HCEC 1CT (cell line): ENCODE measurements at places on chromosomes 3 and 15.
A peak's percentile ranks its signal among the peaks of the same experiment; 100 is the strongest.

DNA sequence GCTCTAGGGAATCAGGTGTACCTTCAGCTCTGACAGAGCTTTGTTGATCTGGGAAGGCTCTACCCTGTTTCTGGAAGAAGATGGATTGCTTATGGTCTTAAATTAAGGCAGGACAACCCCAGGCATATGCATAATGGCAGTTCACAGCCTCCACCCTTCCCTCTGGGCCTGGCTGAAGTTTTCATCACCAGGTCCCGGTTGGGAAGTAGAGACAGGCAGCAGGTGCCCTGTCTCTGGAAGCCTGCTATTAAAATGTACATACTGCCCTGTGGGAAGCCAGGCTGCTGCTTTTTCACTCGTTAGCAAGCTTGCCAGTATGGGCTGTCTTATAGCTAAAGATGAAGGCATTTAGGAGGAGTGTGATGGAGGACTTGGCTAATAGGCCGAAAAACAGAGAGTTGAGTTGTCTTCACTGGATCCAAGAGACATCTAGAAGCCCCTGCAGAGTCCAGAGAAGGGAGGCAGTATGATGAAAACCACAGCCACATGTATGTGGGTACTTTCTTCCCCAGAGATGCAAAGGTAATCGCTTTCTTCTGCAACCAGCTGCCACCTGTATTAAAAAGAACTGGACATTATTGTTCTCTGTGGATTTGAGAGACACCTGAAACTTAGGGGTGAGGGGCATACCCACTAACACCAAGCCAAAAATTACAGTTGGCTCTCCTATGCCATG lies 34.4 kb downstream of the ABHD2 start:
- DNase-seq = no peak

DNA sequence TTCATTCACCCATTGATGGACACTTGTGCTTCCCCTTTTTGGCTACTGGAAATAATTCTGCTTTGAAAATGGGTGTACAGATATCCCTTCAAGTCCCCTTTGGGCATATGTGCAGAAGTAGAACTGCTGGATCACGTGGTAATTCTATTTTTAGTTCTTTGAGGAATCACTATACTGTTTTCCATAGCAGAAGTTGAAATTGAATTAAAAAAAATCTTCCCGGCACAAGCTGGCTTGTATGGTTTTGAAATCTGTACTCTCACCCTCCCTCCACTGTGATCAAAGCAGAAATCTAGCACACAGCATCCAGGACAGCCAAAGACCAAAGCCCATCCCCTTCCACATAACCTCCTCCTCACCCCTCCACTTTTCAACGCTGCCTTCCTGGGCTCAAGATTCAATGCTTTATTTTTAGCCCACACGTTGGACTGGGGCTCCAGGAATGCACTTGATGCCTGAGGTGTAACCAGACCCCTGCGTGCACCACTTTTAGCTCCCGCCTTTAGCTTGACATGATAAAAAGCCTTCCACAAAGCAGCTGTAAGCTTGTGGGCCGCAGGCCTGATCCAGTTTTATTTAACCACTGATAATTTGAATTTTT lies 29.9 kb downstream of the TMEM40 start:
- DNase-seq = no peak

- DNase-seq = no peak
These were observed 683.8 kb downstream of the DIPK2A start for GRCh38 chr3:144655423-144655822.

- no peak for DNase-seq
These were observed 41.1 kb downstream of the LYZL4 start for GRCh38 chr3:42369304-42369703.

DNA sequence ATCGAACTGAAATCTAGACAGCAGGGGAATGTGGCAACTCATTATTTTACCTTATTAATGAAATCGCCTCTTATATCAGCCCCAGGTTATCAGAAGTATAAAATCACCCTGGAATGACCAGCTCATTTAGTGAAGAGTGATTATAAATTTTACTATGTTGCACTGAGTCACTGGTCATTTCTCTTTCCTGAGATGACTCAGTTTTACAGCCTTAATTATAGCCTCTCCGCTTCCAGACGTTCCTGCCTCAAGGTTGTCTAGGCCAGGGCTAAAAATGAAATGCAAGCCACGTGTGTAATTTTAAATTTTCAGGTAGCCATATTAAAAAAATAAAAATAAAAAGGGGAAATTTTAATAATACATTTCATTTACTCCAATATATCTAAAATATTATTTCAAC lies 33.3 kb downstream of the DET1 start:
- DNase-seq = peak; percentile 43

DNA sequence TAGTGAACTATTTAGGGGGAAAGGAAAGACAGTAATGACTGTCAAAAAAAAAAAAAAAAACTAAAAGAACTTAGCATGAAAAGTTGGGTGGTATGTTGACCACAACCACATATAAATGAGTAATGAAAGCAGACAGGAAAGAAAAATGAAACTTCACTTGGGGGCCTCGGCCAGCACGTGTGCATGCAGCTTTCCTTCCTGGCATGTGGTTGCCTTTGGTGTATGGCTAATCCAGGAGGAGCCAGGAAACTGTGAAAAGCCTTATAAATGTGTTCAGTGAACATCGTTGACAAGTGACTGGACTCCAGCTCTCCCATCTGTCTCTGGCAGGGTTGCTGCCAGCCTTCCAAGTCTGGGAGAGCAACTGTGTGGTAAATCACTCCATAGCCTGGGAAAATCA lies 195.1 kb downstream of the DTWD1 start:
- peak; percentile 73 for DNase-seq

DNA sequence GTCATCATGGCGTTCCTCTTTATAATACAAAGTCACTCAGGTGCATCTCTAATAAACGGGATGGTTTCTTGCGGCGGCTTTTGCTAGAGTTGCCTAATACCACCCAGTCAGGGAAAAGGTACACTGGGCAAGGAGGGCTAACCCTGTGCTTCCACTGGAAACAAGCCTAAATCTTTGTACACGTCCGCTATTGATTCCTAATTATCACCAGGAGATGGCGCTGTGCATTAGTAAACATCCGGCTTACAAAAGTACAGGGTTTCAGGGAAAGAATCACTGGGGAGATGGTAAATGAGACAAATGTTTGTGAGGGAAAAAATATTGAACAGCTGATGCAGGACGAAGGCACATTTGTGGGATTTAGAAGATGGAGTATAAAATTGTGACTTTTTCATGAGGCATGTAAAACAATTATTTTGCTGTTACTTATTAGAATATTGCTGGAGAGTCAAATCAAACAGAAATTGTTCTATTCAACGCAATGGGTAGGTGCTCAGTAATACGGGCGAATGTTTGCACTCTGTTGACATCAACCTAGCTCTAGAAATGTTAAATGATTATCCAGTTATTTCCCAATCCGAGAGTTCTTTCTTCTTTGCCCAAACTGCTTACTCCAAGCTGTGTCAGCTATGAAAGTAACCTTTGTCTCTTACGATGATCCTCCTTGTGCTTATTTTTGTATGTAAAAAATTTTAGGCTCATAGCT lies 50.6 kb downstream of the GMNC start:
- DNase-seq = peak; percentile 61

- no peak for DNase-seq
These were observed 162.3 kb downstream of the PGPEP1L start for GRCh38 chr15:98845138-98845884.

GRCh38 chr15:65211482-65211982 lies 259 bp upstream of the CILP start:
- no peak for DNase-seq

- peak; percentile 62 for DNase-seq
These were observed 39.6 kb downstream of the CCDC54 start for GRCh38 chr3:107416886-107417285.

DNA sequence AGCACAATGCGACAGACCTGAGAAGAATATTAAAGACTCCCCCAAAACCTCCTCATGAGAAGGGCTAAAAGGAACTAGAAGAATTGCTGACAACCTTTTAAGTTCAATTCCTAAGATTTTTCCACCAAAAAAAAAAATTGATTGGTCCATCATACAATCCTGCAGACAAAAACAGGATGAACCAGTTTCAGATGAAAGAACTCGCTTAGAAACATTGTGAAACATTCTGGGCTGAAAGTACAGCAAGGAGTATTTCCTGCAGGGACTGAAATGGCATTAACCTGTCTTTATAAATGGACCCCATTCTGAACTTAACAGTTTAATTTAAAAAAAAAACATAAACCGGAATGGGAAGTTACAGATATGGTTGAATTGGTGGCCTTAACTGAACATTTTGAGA lies 96.0 kb upstream of the FAM174B start:
- DNase-seq = no peak
